NCI-H524 (cell line): ENCODE measurements at places on chromosomes 2 and 18.

DNA sequence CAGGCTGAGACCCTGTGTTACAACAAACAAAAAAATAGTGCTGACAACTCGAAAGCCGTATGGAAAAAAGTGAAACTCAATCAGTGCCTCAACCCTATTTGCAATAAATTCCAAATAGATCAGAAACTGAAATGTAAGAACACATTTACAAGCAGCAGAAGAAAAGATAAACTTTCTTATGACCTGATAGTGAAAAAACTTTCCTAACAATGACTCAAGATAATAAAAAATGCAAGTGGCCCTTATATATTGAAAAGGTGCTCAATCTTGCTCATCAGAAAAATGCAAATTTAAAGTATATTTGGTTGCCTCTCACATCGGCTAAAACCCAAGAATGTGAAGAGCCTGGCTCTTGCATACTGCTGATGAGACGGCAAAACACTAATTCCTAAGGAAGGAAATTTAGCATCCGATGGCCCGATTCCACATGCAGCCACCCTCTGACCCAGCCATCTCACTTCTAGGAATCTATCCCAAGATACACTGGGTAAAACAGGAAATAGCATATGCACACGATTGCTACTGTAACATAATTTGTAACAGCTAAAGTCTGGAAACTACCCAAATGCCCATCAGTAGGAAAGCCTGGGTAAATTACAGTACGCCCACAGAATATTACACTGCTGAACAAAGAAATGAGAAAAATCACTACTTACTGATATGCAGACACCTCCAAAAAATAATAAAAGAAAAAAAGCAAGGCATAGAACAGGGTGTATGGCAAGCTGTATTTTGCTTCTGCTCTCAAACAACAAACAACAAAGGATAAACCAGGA is 56.8 kb downstream of the HDLBP start:
- no peak for DNase-seq

- DNase-seq, result no peak
Observed at GRCh38 chr18:62950246-62950645, 234.9 kb downstream of the PHLPP1 start.

- no peak for DNase-seq
Observed at GRCh38 chr2:63651356-63651755, 62.6 kb downstream of the MDH1 start.

DNA sequence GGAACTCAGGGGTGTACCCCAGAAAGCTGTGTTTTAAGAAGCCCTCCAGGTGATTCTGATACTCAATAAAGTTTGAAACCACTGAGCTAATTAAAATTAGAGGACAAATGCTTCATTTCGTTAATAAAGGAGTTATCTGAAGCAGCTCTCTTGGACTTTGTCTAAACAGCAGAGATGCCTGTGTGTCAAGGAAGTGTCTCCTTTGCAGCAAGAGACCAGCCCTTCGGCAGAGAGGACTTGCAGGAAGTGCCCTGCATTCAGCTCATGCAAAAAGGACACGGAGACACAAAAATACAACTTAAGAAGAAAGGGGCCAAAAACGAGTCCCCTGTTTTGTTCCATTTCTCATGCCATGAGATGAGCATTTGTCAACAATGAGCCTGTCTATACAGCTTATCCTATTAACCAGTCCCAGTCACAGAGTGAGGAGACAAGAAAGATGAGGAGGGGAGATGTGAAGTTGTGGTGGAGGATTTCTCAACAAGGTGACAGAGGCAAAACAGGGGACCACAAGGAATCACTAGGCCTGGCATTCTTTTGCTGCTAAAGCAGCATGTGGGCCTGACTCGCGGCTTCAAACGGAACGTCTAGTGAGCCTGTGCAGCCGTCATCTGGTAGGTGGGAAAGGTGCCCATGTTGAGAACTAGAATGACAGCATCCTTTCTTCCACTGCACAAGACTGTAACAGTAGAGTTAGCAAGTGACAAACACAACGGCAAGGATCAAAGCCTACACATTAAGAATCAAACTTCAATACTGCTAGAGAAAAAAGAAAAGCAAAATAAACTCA is 152.3 kb downstream of the ANTXR1 start:
- no peak for DNase-seq

DNA sequence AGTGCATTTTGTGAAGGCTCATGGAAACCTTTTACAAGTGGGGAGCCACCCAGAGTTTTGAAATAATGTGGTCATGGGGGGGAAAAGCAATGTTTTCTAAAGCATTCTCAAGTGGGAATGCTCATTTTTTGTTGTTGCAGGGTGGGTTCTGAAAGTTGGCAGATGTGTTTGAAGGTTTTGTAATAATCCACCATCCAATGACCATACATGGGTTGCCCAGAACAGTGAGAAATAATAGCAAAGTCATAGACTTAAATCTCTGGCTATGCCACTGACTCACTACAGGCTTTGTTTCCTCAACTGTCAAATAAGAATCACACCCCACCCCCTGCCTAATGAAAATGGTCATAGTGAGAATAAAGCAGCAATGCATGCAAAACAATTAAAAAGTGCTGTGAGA is 2.9 kb downstream of the DSG3 start:
- DNase-seq, result no peak
